Globus pallidus (tissue), 1 donor: ENCODE measurements at places on chromosomes 2 and 18.
A peak's percentile ranks its signal among the peaks of the same experiment; 100 is the strongest.

GRCh38 chr2:109694190-109694589 lies 80.0 kb downstream of the SOWAHC start:
- no peak for DNase-seq

- DNase-seq = no peak
These were observed 81.4 kb upstream of the RGPD5 start for GRCh38 chr2:109712746-109713145.

DNA sequence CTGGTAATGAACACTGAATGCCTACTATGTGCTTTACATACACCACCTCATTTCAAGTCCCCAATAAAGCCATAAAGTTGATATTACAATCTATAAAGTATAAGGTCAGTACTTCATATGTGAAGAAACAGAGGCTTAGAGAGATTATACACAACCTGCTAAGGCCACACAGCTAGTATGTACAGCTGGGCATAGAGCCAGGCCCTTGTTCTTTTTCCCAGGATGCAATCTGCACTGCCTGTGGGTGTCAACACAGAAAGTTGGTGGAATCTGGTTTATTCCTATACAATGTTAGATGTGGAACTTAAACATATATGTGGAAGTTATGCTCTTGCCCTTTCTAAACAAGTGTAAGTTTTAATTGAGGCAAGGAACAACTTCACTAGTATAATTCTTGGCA lies 32.8 kb downstream of the INSIG2 start:
- no peak for DNase-seq

DNA sequence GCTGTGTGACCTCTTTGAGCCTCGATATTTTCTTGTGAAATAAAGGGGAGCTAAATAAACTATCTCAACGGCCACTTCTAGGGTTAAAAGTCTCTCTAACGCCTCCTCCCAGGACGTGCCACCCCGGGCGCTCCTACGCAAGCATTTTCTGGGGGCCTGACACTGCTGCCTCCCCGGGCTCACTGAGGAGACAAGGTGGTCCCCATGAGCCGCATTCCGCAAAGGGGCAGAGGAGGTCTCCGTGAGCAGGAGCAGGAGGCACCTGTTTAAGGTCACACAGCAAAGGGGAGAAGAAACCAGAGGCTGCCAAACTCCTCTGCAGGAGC lies 913 bp upstream of the WNT10A start:
- DNase-seq = no peak

- no peak for DNase-seq
These were observed 367.1 kb downstream of the GPD2 start for GRCh38 chr2:156803243-156803642.

GRCh38 chr2:39757156-39757555 lies 21.9 kb downstream of the THUMPD2 start:
- DNase-seq = no peak

GRCh38 chr18:78713726-78714125 lies 265.9 kb upstream of the SALL3 start:
- DNase-seq = no peak

GRCh38 chr2:160898581-160899307 lies 261.5 kb upstream of the TANK start:
- no peak for DNase-seq

- DNase-seq = no peak
These were observed 375.0 kb upstream of the ZEB2 start for GRCh38 chr2:144894612-144895599.

DNA sequence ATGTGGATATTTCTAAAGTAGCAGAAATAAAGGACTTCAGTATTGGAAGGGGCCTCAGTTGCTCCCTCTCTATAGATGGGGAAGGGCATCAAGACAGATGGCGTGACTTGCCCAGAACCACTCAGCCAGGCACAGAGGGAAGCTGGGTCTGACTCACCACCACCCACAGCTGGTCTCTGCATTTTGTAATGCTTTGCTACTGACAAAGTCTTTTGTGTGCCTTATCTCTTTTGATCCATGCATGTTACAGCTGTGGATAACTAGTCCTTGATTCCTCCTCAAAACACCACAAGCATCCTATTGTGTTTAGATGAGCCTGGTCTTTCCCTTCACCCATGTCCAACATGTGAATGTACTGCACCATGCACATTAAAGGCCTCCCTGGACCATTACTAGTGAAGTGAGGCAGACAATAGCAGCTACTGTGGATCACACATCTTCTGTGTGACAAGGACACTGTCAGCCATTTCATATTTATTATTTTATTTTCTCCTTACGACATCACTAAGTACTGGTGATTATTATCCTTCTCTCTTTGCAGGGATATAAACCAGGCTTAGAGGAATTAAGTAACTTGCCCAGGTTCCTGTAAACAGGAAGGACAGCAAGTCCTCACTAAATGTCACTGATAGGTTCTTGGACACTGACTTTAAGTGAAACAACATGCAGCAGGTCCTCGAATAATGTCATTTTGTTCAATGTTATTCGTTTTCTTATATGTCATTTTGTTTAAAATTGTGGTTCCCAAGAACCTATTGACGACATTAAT lies 29.6 kb upstream of the IL37 start:
- DNase-seq = peak; percentile 79

DNA sequence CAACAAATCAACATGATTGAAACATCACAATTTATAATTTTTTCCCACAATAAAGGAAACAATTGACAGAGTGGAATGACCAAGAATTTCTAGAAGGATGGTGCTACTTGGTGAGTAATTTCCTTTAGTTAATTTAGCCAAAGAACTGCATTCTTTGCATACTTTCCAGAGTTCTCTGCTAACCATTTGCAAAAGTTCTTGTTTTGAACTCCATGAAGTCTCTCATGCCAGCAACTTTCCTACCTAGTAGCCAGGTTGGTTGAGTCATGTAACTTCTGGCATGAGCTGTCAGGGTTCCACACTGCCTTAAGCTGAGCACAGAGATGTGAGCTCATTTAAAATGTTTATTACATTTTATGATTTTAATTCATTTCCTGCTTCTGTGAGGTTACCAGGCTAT lies 539.6 kb downstream of the PID1 start:
- no peak for DNase-seq
